Activated T-cell treated with anti-CD3 and anti-CD28 coated beads, Interleukin-2, amount 50 U/mL, for 4 hours (primary cell): ENCODE measurements at places on chromosomes 2 and 18. TPM values are rescaled to one million over a fixed set of nuclear protein-coding genes. Genes with fewer than 3 reads are reported as not detected.

The DUSP19 gene
- 1.2 TPM for total RNA-seq

- no peak for DNase-seq
Observed at GRCh38 chr2:239752951-239753350, 272.2 kb downstream of the NDUFA10 start.

DNA sequence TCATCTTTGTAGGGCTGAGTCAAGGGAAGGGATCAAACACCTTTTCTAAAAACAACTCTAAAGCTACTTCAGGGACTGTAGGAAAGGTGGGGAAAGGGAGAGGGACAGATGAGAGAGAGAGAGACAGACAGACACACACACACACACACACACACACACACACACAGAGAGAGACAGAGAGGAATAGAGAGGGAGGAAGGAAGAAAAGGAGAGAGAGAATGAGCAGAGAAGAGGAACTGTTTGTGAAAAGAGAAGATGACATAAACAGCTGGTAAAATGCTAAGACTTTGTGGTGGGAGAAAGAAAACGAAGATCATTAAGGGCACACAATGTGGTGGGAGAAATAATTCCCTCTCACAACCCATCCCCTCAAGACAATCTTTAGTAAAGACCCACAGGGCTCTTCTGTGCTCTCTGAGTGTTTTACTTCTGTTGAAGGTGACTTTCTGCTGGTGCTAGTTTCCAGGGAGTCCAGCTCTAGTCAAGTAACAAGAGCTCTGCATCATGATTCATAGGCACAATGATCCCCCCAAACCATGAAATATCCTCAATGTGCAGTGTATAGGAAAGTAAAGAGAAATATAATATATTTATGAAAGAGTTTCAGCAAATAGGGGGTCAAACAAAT, 77.2 kb upstream of the STK17B start:
- DNase-seq: no peak

DNA sequence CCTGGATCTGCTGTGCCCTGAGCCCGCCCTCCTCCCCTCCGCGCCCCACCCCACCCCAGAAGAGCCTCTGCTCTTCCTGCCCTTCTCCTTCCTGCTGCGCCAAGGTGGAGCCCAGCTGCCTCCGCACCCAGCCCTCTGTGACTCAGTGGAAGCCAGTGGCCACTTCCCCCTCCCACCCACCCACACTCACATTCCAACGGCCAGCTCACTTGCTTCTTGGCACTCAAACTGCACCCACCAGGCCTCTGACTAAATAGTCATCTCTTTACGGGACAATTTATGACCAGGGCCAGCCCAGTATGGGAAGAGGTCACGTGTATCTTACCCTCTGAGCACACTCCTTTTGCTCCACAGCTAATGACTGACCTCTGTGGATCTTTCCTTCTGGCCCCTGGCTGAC, 150.4 kb upstream of the SLC1A4 start:
- no peak for DNase-seq

DNA sequence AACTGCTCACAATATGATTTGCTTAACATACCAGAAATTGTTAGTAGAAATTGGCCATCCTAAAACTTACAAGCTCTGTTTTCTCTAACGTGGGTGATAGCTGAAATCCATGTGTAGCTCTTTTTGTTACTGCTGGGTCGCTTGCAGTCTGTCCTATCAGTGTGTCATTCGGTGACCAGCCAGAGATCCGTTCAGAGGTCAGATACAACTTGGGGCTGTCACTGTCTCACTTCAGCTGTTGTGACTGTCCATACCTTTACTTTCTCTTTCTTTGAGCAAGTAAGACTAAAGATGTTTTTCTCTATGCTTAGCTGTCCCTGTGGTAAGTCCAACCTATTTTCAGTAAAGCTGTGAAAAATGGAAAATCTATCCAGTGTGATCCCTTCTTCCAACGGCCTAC, 282.9 kb upstream of the KCNH7 start:
- no peak for DNase-seq
